Activated T-helper 2 cell treated with anti-CD3 and anti-CD28 coated beads, Interferon-gamma antibody, Interleukin-2, Interleukin-4, amounts not matched to agents 10 μg/mL and 5 μg/mL and 100 μg/mL, durations not matched to agents 14 hours and 24 hours and 36 hours (primary cell): ENCODE measurements at places on chromosomes 11 and 22.

DNA sequence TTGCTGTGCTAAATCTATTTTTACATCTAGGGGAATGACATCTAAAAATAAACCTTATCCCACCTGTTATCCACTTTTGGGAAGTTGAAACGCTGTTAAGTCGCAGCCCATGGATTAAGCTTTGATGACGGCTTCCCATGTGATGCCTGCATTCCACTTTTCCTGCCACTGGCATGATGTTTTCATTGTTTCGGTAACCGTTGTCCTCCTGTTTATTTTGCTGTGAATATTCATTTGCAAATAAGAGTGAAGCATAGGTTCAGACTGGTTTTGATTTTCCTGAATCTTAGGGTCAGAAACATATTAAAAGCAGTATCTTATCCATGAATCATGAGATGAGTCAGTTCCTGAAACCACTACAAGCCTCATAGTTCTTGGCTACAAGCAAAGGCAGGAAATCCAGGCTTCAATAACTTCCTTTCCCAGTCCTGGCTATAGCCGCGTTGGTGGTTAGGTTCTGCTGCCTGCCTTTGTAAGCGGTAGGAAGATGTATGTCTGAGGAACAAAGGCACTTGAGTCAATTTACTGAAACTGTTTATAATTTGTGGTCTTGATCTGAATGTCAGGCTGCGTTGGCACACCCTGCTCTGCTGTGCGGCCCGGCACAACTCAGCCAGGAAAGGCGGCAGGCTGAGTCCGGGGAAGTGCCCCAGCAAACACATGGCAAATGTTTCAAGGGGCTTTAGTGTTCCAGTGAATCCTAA, 19.4 kb downstream of the TEAD1 start:
- no peak overlapping the region for H3K4me3 ChIP-seq
- no peak overlapping the region for H3K27ac ChIP-seq

DNA sequence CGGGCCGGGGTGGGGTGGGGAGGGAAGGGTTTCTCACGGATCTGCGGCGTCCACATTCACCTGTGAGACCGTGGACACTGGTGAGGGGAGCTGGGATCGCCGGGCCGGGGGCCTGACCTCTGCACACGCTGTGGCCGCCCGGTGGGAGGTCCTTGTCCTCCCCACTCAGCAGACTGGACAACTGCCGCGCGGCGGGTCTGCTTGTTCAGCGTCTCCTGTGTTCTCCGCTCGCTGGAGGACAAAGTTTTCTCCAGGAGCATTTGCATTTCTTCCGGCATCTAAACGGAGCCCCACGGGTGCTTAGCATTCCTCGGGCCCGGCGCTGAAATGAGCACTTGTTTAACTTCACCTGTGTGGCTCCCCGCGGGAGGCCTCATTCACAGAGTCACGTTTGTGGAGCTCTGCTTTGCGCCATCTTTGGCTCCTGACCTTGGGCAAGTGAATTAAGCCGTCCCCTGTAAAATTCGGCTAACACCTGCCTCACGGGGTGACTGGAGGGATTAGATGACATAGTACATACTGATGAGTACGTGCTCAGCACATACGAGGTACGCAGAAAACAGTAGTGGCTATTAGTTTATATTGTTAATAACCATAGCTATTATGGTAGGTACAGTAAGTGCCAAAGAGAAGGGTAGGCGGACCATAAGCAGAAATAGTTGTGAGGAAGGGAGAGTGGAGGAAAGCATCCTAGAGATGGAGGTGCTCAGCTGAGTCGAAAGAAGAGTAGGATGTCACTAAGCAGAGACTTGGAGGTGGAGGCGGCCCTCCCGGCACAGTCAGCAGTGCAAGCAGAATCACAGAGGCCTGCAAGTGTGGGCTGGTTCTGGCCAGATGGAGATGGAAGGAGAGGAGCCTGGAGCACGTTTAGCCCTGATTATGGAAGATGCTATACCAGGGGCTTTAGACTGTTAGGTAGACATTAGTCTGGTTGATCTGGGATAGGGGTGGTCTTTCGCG, 885 bp downstream of the TRMU start:
- H3K27ac ChIP-seq, result peak overlapping the region; percentile 86
- H3K27me3 ChIP-seq, result no peaks in the 10 kb centered on the region
- H3K4me1 ChIP-seq, result peaks cover 26% of the 10 kb centered on the region
- peaks cover 62% of the 10 kb centered on the region for H3K36me3 ChIP-seq
- H3K4me3 ChIP-seq, result peak overlapping the region; percentile 94

DNA sequence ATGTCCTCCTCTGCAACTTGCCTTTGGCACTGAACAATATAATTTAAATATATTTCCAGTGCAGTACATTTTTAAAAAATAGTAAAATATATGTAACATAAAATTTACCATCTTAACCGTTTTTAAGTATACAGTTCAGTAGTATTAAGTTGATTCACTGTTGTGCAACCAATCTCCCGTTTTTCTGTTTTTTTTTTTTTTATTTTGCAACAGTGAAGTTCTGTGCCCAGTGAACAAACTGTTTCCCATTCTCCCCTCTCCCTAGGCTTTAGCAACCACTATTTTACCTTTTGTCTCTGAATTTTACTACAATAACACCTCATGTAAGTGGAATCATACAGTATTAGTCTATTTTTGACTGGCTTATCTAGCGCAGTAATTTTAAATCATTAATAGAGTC, 13.8 kb downstream of the PRRG4 start:
- no peak overlapping the region for H3K27ac ChIP-seq
- H3K27me3 ChIP-seq, result peaks cover 5% of the 10 kb centered on the region
- H3K36me3 ChIP-seq, result no peaks in the 10 kb centered on the region
- H3K4me1 ChIP-seq, result no peaks in the 10 kb centered on the region
- DNase-seq, result no peak

DNA sequence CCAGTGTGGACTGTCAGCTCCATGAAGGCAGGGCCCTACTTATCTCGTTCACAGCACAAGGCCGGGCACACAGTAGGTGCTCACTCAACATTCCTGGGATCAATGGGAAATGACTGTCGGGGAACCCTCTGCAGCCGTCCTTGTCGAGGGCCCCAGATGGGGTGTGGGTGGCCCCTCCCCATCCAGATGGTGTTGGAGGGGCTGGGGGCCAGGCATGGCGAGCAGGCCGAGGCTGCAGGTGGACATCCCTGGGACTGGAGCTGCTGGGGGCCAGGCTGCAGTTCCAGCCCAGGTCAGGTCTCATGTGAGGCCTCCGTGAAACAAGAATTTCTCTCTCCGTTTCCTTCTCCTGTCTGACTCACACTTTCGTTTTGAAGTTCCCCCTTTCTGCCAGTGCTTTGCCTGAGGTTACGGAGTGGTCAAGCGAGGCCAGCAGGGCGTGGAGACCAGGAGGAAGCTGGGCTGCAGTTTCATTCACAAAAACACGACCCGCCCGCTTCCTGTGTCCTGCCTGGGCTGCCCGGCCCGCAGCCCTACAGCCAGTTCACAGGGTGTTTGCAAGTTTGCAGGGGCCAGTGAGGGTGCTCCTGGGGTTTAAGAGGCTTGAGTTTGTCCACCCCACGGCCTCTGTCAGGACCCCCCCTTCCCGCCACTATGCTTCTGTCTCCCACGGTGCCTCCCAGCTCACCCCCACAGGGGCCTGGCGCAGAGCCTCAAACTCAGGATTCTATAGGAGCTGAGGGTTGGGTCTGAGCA, 4.5 kb downstream of the MYEOV start:
- peak overlapping the region; percentile 79 for H3K27ac ChIP-seq
- DNase-seq, result peak; percentile 32
- no peaks in the 10 kb centered on the region for H3K36me3 ChIP-seq
- no peaks in the 10 kb centered on the region for H3K27me3 ChIP-seq

GRCh38 chr22:38317995-38318715, 922 bp upstream of the CSNK1E start:
- H3K27me3 ChIP-seq, result no peaks in the 10 kb centered on the region
- DNase-seq, result no peak
- peak overlapping the region; percentile 85 for H3K27ac ChIP-seq
- peaks cover 4% of the 10 kb centered on the region for H3K36me3 ChIP-seq
- H3K4me1 ChIP-seq, result peaks cover 25% of the 10 kb centered on the region
- peak overlapping the region; percentile 81 for H3K4me3 ChIP-seq

DNA sequence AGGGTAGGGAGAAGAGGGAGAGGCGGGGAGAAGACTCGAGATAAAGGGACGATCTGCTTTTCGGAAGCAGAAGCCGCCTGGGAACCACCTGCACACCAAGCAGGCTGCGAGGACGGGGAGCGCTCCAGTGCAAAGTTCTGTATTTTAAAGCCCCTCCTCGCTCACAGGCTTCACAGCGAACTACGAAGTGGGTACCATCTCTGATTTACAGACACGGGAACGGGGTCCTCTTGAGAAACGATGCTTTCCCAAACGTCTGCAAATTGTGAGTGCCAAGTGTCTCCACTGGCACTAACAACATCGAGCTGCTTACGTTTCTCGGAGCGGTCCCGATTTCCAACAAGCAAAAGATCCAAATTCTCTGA, 700 bp upstream of the STX3 start:
- H3K4me3 ChIP-seq, result peak overlapping the region; percentile 92
- H3K27ac ChIP-seq, result peak overlapping the region; percentile 61
- peaks cover 20% of the 10 kb centered on the region for H3K27me3 ChIP-seq
- peaks cover 3% of the 10 kb centered on the region for H3K36me3 ChIP-seq
- DNase-seq, result no peak

DNA sequence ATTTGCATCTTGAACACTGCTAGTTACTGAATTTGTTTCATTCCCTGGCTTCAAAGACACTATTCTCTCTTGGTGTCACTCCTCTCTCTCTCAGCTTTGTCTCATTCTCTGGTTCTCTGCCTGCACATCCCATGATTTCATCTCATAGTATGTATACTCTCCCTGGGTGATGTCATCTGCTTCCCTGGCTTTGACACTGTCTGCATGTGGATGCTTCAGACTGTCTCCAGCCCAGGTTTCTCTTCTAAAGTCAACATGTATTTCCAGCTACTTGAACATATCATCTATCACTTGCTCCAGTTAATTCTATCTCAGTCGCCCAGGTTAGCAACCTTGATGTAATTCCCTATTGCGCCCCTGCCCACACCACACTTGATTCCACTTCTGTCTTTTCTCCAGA, 9.3 kb upstream of the ACAT1 start:
- H3K4me1 ChIP-seq, result no peaks in the 10 kb centered on the region
- no peaks in the 10 kb centered on the region for H3K27me3 ChIP-seq
- no peak overlapping the region for H3K27ac ChIP-seq
- H3K36me3 ChIP-seq, result peaks cover 3% of the 10 kb centered on the region
- H3K4me3 ChIP-seq, result no peak overlapping the region
- DNase-seq, result no peak

DNA sequence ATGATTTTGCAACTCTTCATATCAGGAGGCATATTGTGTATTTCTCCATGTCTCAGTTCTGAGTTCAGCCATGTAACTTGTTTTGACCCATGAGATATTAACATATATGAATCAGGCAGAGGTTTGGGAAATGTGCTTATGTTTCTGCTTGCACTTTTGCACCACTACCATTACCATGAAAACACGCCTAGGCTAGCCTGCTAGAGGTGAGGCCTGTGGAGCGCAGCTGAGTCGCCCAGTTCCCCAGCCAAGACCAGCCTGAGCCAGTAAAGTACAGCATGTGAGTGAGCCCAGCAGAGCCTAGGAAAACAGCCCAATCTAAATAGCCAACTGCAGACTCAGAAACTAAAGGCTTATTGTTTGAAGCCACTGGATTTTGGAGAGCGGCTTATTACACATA, 18.4 kb upstream of the MYOD1 start:
- H3K27ac ChIP-seq, result no peak overlapping the region
- no peaks in the 10 kb centered on the region for H3K4me1 ChIP-seq
- no peak overlapping the region for H3K4me3 ChIP-seq
- H3K27me3 ChIP-seq, result peaks cover 16% of the 10 kb centered on the region

DNA sequence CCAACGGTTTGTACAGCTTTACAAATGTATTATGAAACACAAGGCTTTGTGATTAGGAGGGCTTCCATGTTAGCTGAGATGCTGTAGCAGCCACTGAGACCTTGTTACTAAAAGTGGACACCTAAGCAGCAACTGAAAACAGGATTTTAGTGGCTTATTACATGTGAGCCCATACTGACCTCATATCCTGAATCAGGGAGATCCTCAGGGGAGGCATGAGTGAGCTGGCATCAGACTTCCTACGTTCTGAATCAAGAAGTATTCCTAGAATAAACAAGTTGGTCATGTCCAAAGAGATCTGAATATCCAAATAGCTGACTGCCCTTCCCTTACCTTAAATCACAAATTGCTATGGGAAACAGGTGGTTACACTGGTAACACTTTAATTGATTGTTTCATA, 59.1 kb upstream of the SCUBE2 start:
- no peaks in the 10 kb centered on the region for H3K4me1 ChIP-seq
- H3K4me3 ChIP-seq, result no peak overlapping the region
- H3K27me3 ChIP-seq, result no peaks in the 10 kb centered on the region
- no peak for DNase-seq

DNA sequence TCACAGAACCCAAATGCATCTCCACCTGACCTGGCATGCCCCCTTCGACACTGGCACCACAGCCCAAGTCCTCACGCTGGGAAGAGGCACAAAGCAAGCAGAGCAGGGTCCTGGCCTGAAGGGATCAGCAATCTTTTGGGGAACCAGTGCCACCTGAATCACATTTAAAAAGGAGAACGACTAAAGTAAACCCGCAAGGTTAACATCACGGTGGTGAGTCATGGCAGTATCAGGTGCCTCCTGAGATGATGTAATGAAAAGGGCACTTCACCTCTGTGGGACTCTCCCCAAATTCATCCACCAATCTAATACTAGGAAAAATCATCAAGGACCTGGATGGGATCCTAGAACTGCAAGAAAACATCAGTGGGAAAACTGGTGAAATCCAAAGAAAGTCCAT, 44.9 kb downstream of the PACSIN2 start:
- H3K4me3 ChIP-seq, result no peak overlapping the region
- DNase-seq, result no peak
- H3K27ac ChIP-seq, result no peak overlapping the region
- H3K27me3 ChIP-seq, result no peaks in the 10 kb centered on the region

DNA sequence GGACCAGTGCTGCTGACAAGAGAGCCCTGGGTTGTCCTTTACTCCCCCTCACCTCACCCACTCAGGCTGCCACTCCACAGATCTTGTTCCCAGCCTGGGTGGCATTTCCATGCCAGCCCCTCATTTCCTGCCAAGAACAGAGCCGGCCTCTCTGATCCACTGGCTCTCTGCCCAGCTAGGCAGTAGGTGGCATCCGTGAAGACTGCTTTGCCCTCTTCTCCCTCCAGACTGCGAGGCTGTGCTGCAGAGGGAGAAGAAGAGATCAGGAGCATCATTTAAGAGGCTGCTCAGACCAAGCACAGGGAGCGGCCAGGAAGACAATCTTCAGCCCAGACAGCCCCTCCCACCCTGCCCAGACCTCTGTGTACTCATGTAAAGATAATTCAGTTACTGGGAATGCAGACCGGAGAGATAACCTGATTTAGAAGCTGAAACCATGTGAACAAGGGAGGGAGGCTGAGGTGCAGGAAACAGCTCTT, 126.9 kb upstream of the NCAM1 start:
- H3K27me3 ChIP-seq, result no peaks in the 10 kb centered on the region
- no peak overlapping the region for H3K27ac ChIP-seq
- H3K4me3 ChIP-seq, result no peak overlapping the region
- H3K36me3 ChIP-seq, result no peaks in the 10 kb centered on the region
- H3K4me1 ChIP-seq, result no peaks in the 10 kb centered on the region

- no peak for DNase-seq
- H3K36me3 ChIP-seq, result no peaks in the 10 kb centered on the region
- no peak overlapping the region for H3K27ac ChIP-seq
- no peak overlapping the region for H3K4me3 ChIP-seq
- no peaks in the 10 kb centered on the region for H3K27me3 ChIP-seq
These were observed 209.1 kb downstream of the KIRREL3 start for GRCh38 chr11:126791446-126791845.
